Hematopoietic multipotent progenitor cell treated with erythropoietin and hydrocortisone succinate and interleukin-3 and kit ligand, for 6 days (in vitro differentiated cells): ENCODE measurements at places on chromosomes 4 and X.

- no peak for DNase-seq
Observed at GRCh38 chrX:53305996-53306937, 24.9 kb upstream of the IQSEC2 start.

GRCh38 chrX:33194876-33195433 lies 16.4 kb downstream of the DMD start:
- no peak for DNase-seq

DNA sequence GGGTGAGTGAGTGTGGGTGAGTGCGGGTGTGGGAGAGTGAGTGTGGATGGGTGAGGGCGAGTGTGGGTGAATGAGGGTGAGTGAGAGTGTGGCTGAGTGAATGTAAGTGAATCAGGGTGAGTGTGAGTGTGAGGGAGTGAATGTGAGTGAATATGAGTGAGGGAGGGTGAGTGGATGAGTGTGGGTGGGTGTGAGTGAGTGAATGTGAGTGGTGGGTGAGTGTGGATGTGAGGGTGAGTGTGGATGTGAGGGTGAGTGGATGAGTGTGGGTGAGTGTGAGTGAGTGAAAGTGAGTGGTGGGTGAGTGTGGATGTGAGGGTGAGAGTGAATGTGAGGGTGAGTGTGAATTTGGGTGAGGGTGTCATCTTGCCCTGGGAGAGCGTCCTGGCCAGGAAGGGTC lies 67.5 kb downstream of the TRIML1 start:
- no peak for DNase-seq

- DNase-seq: no peak
Observed at GRCh38 chrX:132016628-132017430, 6.3 kb upstream of the STK26 start.

GRCh38 chr4:16508968-16509367 lies 282.7 kb upstream of the TAPT1 start:
- DNase-seq: peak; percentile 5

- no peak for DNase-seq
Observed at GRCh38 chr4:12538162-12538561, 946.0 kb downstream of the RAB28 start.

DNA sequence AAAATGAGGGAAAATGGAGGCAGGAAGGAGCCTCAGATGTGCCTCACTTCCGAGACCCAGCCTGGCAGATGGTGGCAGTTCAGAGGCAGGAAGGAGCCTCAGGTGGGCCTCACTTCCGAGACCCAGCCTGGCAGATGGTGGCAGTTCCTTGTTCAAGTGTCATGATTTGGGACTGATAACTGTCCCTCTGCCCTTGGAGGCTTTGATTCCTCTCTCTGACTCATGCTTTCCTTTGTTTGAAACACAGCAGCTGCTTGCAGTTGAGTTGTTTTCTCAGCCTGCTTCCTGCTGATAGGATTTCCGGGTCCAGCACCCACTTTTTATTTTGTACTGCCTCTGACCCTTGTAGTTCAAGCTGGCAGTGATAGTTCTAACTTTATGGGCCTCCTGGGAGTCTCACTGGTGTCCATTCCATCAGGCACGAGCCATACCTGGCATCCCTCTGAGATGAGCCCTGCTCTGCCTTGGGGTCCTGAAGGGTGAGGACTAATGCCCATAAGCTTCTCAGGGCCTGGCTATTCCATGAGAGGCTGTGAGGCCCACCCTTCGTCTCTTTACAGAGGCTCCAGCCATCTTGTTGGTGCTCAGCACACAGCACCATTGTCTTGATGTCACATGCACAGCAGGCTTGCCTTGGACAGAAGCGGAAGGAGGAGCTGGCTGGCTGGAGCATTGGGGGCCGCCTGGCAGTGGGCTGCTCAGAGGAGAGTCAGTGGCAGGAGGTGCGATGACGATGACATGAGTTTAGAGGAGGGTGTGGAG lies 13.0 kb downstream of the RGS12 start:
- peak; percentile 65 for DNase-seq
